NCI-H2081 (cell line): ENCODE measurements at places on chromosomes 16 and 17.

GRCh38 chr16:58418601-58419000, 26.3 kb downstream of the GINS3 start:
- DNase-seq, result no peak

DNA sequence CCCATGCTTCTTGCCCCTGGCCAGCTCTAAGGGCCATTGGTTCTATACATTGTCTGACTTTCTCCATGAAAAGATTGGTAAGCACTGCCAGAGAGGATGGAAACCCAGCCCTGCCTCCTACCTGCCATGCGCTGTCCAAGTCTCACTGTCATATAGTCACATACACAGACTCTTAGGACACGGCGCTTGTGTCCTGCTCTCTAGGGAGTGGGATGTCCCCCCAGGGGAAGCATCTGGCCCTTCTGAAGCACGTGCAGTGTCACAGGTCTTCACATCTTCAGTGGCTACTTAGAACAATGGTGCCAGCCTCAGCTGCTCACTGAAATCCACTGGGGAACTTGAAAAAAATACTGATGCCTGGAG, 38.7 kb downstream of the MYO18A start:
- DNase-seq, result no peak

DNA sequence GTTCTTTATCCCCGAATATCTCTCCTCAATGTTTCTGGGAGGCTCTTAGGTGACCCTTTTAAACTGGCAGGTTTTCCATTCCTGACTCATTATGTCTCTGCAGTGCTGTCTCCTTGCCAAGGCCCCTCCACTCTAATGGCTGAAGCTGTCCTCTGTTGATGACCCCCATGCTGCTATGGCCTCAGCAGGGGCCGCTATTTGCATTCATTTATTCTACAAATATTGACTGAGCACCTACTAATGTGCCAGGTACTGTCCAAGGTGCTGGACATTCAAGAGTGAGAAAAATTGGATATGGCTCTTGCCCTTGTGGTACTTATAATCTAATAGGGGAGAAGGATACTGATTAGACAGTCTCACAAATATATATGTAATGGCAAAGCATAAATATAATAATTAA, 55.4 kb downstream of the GP2 start:
- DNase-seq, result no peak

- no peak for DNase-seq
These were observed 226.8 kb downstream of the CHD9NB start for GRCh38 chr16:52825892-52826291.

GRCh38 chr16:75208861-75209505, 2.0 kb upstream of the CTRB2 start:
- no peak for DNase-seq

DNA sequence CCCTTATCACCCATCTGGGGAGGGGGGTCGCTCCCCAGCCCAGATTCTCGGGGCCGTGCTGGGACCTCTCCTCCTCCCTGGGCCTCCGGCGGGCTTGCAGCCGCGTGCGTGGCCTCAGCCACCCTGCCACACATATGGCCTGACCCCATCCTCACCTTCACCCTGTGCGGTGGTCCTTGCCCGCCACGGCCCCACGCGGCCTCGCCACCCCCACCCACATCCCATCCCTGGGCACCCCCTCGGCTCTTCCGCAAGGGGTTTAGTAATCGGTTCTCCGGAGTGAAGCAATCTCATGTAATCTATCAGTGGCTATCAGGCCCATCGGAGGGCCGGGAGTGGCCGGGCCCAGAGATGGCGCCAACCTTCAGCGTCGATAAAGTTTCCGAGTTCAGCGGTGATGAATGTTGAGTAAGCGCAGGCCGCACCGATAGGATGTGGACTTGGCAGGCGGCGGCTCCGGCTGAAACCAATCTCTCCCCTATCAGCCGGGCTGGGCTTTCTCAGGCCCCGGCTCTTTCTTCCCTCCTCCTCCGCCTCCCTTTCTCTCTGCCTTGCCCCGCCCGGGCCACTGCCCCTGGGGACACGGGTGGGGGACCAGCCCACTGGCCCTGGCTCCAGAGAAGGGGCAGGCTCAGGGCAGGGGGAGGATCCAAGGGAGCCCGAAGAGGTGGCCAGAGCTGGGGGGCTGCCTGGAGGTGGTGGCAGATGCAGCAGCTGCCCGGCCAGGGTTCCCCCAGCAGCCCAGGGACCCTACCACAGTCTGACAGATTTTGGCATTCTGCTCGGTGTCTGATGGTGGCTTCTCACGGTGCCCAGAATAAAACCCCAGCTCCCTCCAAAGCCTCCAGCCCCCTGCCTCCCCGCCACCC, 20.8 kb downstream of the ZFPM1 start:
- DNase-seq, result no peak

DNA sequence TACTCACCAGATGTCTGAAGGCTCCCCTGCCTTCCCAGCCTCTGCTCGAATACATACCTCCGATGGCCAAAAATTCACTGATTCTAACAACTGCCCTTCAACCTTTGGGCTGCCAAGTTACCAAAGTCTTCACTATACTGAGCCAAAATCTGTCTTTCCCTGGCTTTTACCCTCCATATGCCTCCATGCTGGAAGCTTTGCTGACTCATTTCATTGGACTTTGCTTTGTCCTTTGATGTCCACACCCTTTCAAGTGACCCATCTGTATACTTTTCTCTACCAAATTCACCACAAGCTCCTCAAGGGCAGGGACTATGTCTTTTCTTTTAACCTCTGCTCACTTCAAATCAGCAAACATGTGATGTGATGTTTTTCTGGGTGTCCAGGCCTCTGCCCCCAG, 21.0 kb upstream of the MTMR4 start:
- DNase-seq, result no peak

- no peak for DNase-seq
These were observed 8.8 kb downstream of the CTRB1 start for GRCh38 chr16:75227361-75228142.

GRCh38 chr16:68081861-68082628, 3.1 kb upstream of the NFATC3 start:
- DNase-seq, result no peak

GRCh38 chr16:84505249-84506187, 1.1 kb upstream of the MEAK7 start:
- no peak for DNase-seq

DNA sequence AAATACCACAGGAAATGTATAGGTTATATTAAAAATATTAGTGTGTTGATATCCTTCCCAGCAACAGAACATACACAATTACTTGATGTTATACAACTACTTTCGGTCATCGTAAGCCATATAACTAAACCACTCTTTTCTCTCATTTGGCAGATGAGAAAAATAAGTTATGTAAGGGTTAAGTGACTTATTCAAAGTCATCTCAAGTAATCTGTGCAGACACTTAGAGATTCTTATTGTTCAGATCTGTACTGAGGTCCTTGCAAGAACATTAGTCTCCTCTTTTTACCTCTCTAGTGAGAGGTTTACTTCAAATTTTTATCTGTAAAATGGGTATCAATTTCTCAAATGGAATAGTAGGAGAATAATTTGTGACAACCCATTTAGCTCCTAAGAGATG, 15.0 kb downstream of the NACA2 start:
- no peak for DNase-seq

DNA sequence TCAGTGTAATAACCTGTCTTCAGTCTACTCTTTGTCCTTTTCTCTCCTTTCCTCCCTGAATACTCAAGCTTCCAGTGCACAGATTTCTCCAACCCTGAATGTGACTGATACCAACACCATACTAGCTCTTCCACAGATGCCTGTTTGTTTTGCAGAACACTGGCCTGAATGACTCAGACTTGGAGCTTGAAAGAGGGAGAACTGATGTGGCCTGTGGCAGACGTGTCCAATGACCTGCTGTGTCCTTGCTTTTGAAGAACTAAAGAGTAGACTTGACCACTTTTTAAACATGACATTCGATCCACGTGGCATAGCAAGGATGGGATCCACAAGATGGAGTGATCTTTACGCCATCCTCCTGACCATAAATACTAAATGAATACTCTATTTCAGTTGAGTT, 361.0 kb downstream of the WWOX start:
- no peak for DNase-seq

- peak; percentile 63 for DNase-seq
These were observed 18.2 kb upstream of the CMTM4 start for GRCh38 chr16:66714654-66715307.

DNA sequence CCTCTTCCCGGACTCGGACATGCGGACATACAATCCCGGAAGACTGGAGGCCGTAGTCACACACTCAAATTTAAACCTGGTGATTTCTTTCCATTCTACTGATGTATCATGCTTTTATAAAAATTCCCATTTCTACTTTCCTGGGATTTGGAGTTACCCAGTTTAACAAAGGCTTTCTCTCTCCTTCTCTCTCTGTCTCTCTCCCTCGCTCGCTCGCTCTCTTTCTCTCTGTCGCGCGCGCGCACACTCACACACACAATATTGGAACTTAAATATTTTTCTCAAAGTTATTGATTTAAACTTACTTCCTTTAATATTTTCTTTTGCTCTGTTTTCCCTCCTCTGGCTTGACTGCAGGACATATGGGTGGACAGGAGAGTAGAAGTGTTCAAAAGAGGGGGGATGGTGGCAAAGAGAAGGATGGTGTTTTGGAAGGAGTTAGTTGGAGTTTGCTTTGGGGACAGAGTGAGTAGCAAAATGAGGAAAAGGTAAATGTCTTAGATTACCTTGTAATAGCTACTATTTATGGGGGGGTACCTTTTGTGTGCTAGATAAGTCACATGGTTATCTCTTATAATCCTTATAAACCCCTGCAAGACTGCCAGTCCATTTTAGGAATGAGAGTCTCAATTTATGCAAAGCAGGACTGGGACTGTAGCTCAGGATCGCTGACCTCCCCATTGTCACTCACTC, 878 bp upstream of the TRIM25 start:
- no peak for DNase-seq

DNA sequence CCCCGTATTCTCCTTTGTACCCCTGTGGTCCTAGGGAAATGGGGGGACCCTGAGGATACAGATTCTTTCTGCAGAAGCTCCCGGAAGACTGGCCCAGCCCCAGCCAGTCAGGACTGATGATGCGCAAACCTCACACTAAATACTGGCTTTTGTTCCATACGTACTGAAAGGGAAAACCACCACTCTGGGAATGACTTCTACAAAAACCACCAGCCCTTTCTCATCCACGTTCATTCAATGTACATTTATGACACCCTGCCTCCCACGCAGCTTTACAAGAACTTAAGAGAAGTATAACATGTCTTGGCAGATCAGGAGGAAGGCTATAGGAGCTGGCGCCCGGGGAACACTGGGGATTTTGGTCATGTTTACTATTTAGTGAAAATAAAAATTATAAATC, 70.6 kb downstream of the MARCHF10 start:
- DNase-seq, result no peak

- DNase-seq, result no peak
These were observed 101.9 kb downstream of the STX8 start for GRCh38 chr17:9473711-9474110.

- no peak for DNase-seq
These were observed 71.7 kb downstream of the DYNLRB2 start for GRCh38 chr16:80612461-80613017.

DNA sequence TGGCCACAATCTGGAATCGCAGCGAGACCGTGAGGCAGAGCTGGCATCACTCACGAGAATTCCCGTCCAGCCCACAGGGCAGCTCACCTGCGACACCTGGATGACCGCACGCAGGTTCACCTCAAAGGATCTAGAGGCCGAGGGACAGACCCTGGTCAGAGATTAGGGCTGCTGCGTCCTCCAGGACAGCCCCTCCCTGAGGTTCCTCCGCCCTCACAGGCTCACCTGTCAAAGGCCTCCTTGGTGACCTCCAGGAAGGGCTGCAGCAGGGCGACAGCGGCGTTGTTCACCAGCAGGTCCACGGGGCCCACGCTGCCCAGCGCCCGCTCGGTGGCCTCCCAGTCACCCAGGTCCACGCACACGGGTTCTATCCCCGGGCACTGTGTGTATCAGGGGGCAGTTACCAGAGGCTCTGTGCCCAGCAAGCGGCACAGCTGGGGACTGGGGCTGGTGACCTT, 834 bp downstream of the DCXR start:
- DNase-seq, result no peak

- no peak for DNase-seq
These were observed 177.3 kb upstream of the RBL2 start for GRCh38 chr16:53257001-53257400.

DNA sequence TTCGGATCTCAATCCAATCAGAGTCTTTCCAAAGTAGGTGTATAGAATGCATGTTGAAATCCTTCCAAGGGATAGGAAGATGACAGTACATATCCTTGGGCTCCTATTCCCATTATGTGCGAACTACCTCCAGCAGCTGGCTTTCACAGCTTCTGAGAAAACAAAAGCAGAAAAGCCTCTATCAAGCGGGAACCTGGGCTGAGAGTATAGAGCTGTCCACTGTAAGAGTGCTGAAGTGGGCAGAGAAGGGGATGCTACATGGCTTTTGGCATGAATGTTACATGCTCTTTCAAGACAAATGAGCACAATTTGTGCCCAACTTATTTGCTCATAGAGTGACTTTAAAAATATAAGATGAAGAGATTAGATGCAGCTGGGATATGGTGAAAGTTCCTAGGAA, 993.5 kb downstream of the CDH8 start:
- DNase-seq, result no peak

- DNase-seq, result no peak
These were observed 45.0 kb downstream of the KANSL1 start for GRCh38 chr17:46148247-46148646.

DNA sequence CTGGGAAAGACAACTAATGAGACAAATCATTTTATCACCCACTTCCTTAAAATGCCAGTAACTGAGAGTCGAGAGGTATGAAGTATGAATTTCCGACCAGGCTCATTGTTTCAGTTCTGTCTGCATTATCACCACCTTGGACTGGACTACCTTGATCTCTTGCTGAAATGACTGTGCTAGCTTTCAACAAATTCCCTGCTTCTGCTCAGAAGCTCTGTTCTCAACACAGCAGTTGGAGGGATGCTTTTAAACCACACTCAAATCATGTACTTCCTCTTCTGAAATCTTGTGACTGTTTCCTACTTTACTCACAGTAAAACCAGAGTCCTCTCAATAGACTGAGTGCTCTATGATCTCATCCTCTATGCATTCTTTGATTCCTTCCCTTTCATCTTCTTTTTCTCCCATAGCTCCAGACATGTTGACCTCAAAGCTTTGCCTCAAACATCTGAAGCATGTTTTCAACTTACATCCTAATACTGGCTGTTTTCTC, 195.8 kb downstream of the KCNJ2 start:
- DNase-seq, result no peak
